Aorta (tissue), 5 donors: ENCODE measurements at places on chromosomes 7 and 10. TPM values are rescaled to one million over a fixed set of nuclear protein-coding genes. Genes with fewer than 3 reads are reported as not detected.

DNA sequence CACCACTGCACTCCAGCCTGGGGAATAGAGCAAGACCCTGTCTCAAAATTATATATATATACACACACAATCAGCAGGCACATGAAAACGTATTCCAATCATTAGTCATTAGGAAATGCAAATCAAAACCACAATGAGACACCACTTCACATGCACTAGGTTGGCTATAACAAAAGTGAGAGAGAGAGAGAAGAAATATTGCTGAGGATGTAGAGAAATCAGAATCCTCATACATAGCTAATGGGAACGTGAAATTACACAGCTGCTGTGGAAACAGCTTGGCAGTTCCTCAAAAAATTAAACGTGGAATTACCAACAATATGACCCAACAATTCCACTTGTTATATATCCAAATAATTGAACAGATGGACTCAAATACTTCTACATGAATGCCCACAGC, 43.3 kb upstream of the CNNM1 start:
- no peak for DNase-seq

DNA sequence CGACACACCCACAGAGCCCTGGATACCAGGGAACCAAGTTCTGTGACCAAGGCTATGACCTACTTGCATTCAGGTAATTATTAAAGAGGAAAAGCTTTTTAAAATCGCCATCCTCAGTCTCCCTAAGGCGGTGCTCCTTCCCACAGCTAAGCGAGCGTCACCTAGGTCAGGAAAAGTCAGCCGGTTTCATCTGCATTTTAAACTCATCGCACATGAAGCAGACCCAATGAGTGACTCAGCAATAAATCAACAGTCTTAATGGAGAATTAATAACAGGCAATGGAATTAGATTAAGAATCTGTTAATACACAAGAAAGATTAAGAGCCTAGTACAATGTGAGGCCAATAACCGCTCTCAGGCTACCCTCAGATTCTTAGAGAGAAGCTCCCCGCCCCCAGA, 59.2 kb downstream of the HSPA12A start:
- no peak for DNase-seq

- DNase-seq, result no peak
Observed at GRCh38 chr7:92567460-92567859, 22.7 kb downstream of the FAM133B start.

DNA sequence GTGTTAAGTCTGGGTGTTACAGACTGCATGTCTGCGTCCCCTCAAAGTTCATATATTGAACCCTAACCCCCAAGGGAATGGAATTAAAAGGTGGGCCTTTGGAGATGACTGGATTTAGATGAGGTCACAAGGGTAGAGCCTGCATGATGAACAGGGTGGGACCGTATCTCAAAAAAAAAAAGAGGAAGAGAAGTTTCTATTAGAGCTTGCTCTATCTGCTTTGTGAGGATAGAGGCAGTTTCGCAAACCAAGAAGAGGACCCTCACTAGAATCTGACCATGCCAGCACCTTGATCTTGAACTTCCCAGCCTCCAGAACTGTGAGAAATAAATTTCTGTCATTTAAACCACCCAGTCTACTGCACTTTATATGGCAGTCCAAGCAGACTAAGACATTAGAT, 1.4 kb downstream of the KIN start:
- DNase-seq, result no peak

The SNCG gene
- total RNA-seq, result 70.0 TPM

- peak; percentile 80 for DNase-seq
Observed at GRCh38 chr10:17742918-17743317, 9.1 kb upstream of the TMEM236 start.

The ERVW-1 gene
- total RNA-seq, result not detected

The GLI3 gene
- total RNA-seq, result 21.3 TPM

The INHBA gene
- total RNA-seq, result 30.8 TPM

DNA sequence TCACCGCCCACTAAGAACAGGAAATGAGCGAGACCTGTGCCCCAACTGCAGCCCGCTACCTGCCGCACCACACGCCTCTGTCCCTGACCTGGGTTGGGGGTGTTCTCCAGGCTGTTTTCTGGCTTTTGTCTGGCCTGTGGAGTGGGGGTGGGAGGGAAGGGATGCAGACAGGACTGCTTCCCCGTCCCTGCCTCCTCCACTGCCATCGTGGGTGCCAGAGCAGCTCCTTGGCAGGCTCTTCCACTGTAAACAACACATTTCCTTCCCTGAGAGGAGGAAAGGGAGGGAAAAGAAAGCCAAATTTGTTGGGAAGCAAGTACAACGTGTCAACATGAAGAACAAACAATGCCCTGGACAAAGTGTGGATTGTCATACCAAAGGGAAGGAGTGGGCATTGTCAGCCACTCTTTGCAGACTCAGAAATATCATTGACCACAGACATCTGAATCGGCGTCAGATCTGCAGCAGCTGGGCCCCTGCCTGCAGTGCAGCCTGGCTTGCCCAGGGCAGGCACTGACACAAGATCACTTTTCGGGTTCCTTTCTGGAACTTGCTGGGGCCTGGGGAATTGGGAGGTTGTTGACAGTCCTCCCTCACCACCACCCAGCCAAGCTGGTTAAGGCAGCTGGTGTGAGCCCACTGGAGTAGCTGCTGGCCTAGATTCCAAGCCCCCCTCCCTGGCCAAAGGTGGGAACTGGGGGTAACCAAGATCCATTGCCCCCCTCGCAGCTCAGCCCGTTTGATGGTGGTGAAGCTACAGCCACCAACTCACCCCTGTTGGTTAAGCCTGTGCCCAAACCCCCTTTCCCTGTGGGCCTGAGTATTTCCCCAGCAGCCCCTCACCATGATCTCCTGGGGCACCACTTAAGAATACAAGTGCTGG, 22.6 kb upstream of the TRIM8 start:
- no peak for DNase-seq

DNA sequence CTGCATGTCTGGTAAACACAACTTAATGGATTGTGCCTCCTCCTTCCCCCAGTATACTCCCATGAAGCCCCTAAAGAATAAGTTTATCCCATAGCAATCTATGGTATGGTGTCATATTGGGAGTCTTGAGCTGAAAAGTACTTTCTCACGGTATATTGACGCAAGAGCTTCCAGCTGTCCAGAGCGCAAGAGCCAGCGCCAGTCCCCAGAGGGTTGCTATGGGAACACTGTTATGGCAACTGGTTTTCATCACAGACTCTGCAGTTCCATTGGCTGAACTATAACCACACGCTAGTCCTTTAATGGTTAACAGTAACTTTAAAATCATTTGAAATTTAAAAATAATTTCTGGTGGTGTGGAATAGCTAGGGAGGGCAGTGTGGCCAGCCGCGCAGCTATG, 46.9 kb downstream of the PRPF18 start:
- peak; percentile 85 for DNase-seq

- no peak for DNase-seq
Observed at GRCh38 chr10:119313644-119314043, 106.3 kb downstream of the GRK5 start.

The WASL gene
- 48.2 TPM for total RNA-seq
